NCI-H1930 (cell line): ENCODE measurements at places on chromosomes 2 and 18.

DNA sequence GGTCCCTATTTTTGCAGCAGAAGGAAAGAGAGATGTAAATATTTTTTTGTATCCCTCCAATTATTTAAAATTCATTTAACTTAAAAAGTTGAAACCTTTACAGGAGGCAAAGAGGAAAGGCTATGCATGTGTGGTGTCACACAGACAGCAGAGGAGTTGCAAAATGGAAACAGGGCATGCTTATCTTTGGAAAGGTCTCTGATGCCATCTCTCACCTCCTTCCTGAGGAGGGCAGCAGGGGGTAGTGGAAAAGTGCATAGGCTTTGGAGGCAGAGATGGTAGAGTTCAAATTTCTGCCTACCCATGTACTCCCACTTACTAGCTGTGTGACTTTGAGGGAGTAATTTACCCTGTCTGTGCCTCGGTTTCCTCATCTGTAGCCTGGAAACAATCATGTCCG, 99.6 kb upstream of the MCFD2 start:
- DNase-seq: no peak

- no peak for DNase-seq
These were observed 18.0 kb downstream of the SPEG start for GRCh38 chr2:219452361-219453317.

DNA sequence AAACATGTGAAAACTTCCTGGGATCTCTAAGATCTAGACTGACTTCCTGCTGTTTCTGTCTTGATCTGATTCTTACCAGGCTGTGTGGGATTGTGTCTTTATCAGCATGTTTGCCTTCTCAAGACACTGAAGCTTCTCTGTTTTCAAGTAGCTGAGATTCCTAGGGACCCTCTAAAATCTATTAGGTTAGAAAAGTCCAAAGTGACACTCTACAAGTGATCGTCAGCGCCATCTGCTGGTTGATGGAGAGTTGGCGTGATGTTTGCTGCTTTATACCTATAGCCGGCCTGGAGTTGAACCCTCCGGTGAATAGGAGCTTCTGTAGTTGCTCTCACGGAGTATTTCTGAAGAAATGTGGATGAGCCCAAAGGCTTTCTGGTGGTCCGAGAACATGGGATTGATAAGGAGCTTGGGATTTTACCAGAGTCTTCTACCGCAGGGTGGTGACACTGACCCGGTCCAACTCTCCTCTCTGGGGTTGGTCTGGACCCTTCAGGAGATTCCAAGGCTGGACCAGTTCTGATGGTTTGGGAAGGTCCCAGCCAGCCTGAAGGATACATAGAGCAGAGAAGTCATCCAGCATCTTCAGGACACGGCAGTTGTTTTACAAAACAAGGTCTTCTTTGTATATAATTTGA, 96.0 kb upstream of the TTC39C start:
- DNase-seq: peak; percentile 61

GRCh38 chr2:101341901-101342624, 33.6 kb upstream of the RNF149 start:
- peak; percentile 8 for DNase-seq

DNA sequence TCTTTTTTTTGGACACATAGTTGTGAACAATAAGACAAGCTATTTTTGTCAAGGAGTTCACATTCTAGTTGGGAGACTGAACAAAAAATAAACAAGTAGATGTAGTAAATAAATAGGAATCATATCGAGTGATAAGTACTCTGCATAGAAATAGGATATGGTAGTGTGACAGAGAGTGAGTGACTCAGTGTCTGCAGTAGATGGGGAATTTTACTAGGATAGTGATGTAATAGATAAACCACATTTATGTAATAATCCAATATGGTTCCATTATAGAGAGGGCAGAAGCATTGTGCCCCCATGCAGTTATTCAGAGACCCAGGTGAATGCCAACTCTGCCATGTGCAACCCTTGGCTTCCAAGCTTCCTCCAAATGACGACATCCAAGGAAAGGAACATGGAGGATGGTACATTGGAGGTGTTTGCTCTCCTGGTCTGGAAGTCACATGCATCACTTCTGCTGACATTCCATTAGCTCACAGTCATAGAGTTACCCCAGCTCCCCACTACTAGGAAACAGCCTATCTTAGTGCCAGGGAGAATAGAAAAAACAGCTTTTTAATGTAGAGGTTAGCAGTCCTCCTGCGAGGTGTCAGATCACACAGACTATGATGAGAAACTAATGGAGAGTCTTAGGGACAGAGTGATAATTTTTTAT, 595.4 kb downstream of the NYAP2 start:
- no peak for DNase-seq

GRCh38 chr2:39378968-39379367, 58.1 kb downstream of the MAP4K3 start:
- no peak for DNase-seq

GRCh38 chr2:234676109-234676782, 179.4 kb upstream of the ARL4C start:
- DNase-seq: peak; percentile 82

DNA sequence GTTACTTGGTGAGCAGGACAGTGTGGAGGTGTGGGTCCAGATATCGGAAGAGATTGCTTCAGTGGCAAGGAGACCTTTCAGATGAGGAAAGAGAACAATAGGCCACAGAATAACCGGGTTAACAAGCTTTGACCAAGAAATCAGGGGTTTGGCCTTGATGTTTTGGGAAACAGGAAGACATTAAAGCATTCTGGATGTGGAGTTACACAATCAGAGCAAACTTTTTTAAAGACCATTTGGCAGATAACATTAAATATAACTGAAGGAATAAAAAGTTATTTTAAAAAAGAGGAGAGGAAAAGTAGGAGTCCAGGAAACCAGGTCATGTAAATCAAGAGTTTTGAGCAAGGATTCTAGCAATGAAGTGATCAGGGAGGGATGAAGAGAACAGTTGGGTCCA, 35.7 kb downstream of the TNFRSF11A start:
- no peak for DNase-seq

GRCh38 chr2:170573671-170574070, 141.5 kb upstream of the SP5 start:
- DNase-seq: no peak

GRCh38 chr18:7872569-7872968, 305.5 kb downstream of the PTPRM start:
- no peak for DNase-seq

GRCh38 chr18:8300751-8301410, 308.4 kb upstream of the RAB12 start:
- DNase-seq: no peak

DNA sequence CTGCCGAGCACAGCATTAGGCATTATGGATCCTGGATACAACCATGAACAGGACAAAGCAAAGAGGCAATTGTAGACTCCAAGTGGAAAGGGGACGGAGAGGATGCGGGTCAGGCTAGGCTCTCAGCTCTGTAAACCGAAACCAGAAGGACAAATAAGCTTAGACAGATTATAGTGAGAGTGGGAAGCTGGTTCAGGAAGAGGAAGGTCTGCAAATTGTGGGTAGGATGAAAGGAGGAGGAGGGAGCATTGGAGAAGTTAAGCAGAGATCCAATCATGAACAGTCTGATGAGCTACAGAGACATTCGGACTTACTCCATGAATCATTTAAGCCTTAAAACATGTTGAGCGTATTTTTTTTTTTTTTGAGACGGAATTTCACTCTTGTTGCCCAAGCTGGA, 3.0 kb downstream of the MSH6 start:
- no peak for DNase-seq

- no peak for DNase-seq
These were observed 401.7 kb upstream of the HS6ST1 start for GRCh38 chr2:128720080-128721022.

DNA sequence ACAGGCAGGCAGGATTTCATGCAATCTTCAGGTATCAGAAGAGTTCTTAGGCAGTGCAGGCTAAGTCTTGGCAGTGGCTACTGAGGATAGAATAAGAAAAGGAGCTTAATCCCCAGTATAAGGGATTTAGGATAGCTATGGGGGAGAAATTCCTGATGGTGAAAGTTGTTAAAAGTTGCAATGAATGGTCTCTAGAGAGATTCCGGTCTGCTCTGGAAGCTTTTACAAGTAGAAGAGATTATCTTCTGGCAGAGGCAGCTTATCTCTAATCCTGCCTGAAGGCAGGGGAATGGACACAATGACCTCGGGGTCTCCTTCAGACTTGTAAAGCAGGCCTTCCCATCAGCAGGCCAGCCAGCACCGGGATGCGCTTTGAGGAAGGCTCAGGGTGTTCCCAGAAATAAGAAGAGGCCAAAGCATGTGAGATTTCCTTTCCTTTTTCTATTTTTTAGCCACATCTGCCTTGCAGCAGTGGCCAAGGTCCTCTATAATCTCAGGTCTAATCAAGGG, 253.9 kb upstream of the KLHL29 start:
- no peak for DNase-seq

DNA sequence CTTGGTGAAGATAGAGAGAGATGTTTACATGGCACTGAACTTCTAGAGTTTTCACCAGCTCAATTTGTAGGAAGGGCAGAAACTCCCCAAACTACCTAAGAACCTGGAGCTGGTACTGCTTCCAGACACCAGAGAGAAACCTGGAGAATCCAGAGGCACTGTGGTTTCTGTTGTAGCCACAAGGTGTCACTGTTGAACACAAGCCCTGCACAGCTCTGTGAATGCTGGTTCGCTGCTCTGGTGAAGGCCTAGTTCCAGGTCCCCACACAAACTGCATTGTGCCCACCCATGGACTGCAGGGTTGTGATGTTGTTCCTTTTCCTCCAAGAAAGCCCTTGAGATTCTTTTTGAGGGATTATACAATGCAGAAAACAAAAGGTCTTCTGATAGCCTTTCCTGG, 150.5 kb upstream of the HS6ST1 start:
- DNase-seq: no peak

GRCh38 chr2:230669386-230669950, 43.2 kb upstream of the CAB39 start:
- DNase-seq: no peak

DNA sequence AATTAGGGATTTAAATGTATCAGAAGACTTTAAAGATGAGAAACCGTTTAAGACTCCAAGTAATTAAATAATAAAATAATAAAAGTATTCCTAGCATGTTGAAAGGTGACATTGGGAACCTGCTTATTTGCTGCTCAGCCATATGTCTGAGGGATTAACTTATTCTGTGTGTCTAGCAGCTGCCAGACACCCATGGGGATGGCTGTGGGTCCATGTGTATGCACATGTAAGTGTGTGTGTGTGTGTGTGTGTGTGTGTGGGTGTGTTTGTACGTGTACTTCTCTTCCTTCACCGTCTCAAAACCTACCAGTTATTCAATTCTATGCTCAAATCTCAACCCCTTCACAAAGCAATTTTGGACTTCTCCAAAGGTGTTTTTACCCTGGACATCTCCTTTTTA, 124.5 kb downstream of the SETBP1 start:
- DNase-seq: no peak

DNA sequence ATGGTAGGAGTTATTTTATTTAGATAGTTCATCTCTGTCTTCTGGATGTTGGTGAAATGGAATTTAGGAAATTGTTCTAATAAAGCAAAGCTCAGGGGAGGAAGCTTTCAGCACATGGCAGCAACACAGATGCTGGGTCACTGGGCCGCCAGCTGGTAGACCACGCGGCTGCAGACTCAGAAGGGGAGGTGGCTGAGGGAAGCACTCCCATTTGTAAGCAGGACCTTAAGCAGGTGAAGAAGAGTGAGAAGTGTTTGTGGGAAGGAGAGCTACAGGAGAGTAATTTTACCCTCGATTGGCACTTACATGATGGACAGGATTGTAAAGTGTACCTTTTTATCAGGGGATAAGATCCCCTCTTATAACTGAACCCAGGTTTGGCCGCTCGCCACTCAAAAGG, 24.4 kb downstream of the NMS start:
- DNase-seq: no peak

DNA sequence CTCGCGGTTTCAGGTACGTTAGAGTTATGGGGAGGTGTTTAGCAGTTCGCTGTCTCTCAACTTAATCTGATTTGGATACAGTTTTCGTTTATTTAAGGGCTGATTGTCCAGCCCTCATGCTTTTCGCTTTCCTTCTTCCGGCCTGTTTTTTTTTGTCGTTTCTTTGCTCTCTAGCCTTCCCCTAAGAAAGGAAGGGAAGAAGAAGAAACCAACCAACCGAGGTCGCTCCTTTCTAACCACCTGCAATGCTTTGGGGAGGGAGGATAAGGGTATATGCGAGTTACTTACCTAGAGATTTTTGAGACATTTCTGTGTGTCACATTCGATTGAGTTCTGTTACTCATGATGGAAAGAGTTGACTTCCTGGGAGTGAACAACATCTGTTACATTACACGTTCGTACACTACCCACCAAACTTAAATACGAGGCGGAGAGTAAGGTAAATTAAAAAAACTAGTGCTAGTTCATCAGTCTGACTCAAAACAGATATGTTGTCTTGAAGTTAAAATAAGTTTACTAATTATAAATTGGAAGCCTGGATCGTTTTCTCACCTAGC, 918 bp downstream of the EIF5B start:
- DNase-seq: no peak

- DNase-seq: no peak
These were observed 8.9 kb upstream of the MYL12A start for GRCh38 chr18:3238742-3239141.

DNA sequence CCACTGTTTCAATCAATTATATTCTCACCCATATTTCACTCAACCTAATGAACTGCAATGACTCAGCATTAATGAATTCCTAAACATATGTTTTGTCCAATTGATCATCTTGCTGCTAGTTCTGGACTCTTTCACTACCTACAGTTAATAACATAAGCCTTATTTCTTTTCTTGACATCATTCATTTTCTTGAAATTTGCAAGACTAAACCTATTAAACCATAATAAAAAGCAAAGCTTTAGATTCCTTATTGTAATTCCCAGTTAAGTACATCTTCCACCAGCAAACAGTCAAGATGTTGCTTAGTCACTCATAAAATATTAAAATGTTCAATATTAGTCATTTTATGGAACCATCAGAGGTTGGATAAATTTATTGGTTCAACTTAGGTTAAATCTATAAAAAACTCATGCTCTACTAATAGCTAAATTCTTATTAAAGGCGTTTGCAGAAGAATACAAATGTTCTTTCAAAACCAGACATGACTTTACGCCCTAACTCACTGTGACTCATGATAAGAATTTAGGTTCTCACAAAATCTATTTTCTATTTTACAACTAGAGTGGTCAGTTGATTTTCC, 599.4 kb downstream of the RNF144A start:
- no peak for DNase-seq

DNA sequence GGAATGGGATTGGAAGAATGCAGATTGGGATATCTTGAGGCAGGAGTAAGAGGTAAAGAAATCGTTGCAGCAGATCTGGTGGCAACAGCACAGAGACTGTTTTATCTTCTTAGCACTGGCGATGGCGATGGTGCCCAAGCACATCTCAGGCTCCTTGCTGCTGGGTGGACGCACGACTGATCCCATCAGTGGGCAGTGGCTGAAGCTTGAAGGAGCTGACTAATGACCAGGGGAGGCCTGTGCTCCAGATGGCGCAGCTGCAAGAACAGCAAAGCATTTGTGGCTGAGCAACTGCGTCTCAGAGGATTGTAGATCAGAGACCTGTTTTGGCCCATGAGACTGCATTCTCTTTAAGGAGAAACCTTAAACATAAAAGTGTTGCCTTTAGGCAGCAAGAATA, 54.6 kb downstream of the GALR1 start:
- DNase-seq: no peak

- no peak for DNase-seq
These were observed 35.6 kb downstream of the WIPF1 start for GRCh38 chr2:174561972-174562370.
